Neural crest cell (in vitro differentiated cells): ENCODE measurements at places on chromosomes 12 and 14. TPM values are rescaled to one million over a fixed set of nuclear protein-coding genes. Genes with fewer than 3 reads are reported as not detected.

Gene NRXN3
- 2.5 TPM in 2 replicates for total RNA-seq

Gene GNB3
- 21.2 and 22.2 TPM in 2 replicates for total RNA-seq

GRCh38 chr12:113299619-113300237, 35.2 kb downstream of the SLC8B1 start:
- DNase-seq: no peak

- DNase-seq: no peak
These were observed 38.8 kb upstream of the ATF7IP start for GRCh38 chr12:14326699-14327098.

DNA sequence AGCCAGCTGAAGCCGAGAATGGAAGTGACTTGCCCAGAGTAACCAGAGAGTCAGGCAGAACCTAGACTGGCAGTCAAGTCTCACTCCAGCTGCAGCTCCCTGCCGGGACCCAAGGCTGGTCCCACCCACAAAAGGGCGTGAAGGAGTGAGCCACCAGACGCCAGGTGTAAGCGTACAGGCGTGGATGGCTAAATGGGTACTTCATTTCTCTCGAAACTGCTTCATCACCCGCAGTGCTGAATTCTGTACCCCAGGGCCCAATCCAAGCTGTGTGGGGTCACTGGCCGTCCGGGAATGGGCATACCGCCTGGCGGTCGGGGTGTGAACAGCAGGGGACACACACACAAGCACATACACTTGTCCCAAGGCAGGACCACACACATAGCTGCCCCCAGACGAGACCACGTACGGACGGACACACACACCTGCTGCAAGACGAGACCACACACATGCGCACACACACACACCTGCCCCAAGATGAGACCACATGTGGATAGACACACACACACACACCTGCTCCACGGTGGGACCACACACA, 34.8 kb downstream of the DEGS2 start:
- DNase-seq: no peak

DNA sequence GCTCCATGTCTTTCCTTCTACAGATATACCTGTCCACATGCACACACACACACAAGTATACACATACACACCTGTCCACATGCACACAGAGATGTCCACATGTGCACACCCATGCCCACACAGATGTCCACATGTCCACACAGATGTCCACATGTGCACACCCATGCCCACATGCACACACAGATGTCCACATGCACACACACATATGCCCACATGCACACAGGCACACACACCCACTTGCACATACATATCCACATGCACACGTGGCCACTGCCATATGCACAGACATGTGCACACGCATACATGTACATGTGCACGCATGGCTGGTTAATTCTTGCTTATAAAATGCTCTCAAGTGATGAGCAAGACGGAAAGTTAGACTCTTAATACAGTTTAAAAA, 32.2 kb downstream of the ELK3 start:
- no peak for DNase-seq

- no peak for DNase-seq
These were observed 135.7 kb downstream of the RPAP3 start for GRCh38 chr12:47570151-47570550.

DNA sequence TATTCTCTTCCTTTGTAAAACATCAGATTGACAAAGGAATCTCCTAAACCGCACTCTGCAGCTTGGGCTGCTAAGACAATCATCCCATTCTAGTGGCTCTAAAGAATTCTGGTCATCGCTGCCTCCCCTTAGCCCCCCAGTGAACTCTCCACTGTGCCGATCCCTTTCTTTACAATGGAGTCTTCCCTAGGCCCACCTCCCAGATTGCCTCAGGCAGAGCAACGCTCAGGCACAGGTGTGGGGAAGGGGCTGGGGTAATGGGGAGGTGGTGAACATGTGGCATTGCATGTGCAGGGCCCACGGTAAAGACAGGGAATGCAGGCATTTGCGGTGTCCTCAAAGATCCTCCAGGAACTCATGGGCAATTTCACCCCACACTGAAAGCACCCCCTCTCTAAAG, 86.3 kb downstream of the PLEKHG3 start:
- no peak for DNase-seq

GRCh38 chr12:1605129-1606020, 11.0 kb upstream of the FBXL14 start:
- peak; percentile 57 for DNase-seq

GRCh38 chr12:40733871-40734270, 41.6 kb downstream of the CNTN1 start:
- no peak for DNase-seq

DNA sequence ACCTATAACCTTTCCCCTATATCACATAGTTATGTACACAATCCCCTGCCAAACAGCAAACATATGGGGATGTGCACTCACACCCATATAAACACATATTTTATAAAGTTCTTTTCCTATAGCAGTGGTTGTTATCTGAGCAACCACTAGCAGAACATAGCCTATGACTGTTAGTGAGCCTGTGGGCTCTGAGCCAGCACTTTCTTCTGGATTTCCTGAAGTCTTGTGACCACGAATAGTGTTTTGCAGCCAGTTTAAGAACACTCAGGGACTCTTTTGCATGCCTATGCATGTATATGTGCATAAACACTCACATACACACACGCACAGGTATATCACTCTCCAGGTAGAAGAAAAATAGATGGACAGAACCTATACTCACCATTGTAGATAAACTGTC, 17.1 kb downstream of the TESPA1 start:
- DNase-seq: no peak

DNA sequence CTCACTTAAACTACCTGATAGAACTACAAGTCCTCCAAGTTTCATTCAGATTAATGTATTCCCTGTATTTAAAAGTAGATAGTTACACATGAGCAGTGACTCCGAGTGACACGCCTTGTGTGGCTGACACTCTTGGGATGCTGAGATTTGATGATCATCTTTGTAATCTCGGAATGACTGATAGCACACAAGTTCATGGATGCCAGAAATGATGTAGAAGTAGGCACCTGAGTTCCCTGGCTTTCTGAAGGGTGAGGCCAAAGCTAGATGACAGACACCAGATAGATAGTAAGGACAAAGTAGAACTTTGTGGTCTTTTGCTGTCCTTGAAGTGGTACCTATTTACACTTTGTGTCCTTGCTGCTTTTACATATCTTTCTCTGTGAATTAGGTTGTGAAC, 491.2 kb downstream of the PCNX1 start:
- no peak for DNase-seq
